Prostate gland (tissue), 2 donors: ENCODE measurements at places on chromosomes 5 and 9. TPM values are rescaled to one million over a fixed set of nuclear protein-coding genes. Genes with fewer than 3 reads are reported as not detected.

The SPINK1 gene
- 3.7 TPM for total RNA-seq

The DAB2IP gene
- 51.6 TPM for total RNA-seq

The SLC6A3 gene
- 4.6 TPM for total RNA-seq

The NCS1 gene
- total RNA-seq: 19.1 TPM

The NOXA1 gene
- total RNA-seq: 7.5 TPM

The THBS4 gene
- total RNA-seq: 21.5 TPM

The SRP19 gene
- total RNA-seq: 25.3 TPM

DNA sequence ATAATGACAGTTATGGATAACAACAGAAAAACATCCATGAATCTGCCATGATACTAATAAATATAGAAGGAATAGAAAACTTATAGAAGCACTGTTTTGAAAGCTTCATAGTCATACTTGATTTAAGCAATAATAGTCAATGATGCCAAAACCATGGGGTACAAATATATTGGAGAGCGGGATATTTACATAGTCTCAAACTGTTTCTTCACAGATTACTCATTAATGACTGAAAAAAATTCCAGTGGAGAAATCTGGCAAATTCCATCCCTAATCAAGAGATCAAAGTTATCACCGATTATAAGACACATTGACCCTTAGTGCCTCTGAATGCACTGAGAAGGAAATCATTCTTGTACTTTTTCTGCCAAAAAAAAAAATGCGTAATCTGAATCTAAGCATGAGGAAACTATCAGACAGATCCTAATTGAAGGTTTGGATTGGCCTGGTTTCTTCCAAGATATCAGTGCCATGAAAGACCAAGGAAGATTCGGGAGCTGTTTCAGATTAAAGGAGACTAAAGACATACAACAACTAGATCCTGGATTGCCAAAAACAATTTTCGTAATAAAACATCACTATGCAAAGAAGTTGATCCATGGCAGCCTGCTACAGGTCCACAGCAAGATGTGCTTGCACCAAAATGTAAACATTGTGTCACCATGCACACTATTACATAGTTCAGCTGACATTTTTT lies 106.2 kb downstream of the GOLPH3 start:
- no peak for DNase-seq

- DNase-seq: no peak
Observed at GRCh38 chr5:34789021-34789531, 49.9 kb upstream of the TTC23L start.

GRCh38 chr5:87109746-87110145 lies 157.9 kb upstream of the RASA1 start:
- no peak for DNase-seq

- DNase-seq: no peak
Observed at GRCh38 chr5:77518304-77518703, 26.2 kb upstream of the WDR41 start.

GRCh38 chr5:169296419-169297143 lies 4.4 kb downstream of the SLIT3 start:
- DNase-seq: no peak

DNA sequence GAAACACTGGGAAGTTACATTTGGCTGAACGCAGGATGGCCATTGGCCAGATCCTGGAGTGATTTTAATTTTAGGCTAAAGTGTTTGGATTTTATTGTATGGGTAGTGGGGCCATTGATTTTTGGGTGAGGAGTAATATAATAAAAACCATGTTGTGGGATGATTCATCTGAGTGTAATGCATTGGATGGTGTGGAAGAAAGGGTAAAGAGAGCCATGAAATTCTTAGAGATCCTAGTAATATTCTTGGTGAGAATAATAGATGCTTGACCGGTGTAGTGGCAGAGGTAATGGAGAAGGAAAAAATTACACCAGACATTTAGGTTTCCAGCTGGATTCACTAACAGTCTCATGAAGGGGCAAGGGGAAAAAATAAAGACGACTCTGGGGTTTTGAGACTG lies 158.1 kb downstream of the NPR3 start:
- no peak for DNase-seq
